ENCODE measurements at places on chromosomes 11 and 22.

- peak; percentile 72 for DNase-seq
Measured at GRCh38 chr11:76207642-76208401, 1.5 kb upstream of the WNT11 start.

DNA sequence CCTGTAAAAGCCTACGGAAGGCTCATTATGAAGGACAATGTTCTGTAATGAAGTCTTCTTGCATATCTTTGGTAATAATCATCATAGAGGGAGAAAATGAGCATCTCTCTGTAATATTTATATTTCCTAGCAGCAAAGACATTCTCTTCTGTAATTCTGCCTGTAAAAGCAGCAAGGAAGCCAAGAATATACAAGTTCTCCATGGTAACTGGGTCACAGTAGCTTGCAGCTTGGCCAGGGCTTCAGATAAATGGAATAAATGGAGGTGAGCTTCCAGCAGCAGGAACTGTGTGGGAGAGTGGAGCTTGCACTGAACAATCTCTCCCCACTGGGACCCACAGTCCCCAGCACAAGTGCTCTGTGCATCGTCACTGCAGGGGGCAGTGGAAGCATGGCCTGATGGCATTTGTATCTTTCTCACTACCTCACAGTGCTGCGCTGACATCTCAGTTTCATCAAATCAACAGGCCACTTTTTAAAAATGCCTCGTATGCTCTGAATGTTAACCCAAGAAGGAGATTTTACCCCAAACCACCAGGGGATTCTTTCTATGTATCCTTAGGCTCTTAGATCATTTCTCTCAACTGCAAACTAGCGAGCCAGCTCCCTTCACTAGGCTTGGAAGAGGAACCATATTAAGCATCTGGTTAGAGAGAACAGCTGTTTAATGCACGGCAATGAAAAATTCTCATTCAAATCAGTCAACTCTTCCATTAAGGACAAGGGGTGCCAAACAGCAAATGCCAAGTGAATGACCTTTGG lies 1059.7 kb downstream of the OPCML start:
- no peak for DNase-seq

DNA sequence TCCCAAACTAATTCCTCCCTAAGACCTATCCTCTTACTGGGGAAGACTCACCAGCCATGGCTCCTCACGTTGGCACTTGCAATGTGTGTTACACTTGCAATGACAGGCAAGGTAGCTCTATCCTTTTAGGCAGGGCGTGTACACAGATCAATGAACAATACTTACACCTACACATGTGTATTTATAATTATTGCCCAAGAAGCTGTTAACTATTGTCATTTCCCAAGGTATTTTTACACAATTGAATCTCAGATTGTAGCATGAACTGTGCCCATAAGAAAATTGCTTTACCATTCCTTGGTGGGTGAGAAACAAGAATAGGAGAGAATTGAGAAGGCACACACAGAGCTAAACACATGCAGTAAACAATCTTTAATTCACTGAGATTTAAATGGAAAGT lies at the start of gene CARD18:
TSS of gene CARD18 (minus strand) at position 101 of the 400 bp plus-strand sequence. CDS start at position 58, 43 bp downstream.
- DNase-seq, result no peak

DNA sequence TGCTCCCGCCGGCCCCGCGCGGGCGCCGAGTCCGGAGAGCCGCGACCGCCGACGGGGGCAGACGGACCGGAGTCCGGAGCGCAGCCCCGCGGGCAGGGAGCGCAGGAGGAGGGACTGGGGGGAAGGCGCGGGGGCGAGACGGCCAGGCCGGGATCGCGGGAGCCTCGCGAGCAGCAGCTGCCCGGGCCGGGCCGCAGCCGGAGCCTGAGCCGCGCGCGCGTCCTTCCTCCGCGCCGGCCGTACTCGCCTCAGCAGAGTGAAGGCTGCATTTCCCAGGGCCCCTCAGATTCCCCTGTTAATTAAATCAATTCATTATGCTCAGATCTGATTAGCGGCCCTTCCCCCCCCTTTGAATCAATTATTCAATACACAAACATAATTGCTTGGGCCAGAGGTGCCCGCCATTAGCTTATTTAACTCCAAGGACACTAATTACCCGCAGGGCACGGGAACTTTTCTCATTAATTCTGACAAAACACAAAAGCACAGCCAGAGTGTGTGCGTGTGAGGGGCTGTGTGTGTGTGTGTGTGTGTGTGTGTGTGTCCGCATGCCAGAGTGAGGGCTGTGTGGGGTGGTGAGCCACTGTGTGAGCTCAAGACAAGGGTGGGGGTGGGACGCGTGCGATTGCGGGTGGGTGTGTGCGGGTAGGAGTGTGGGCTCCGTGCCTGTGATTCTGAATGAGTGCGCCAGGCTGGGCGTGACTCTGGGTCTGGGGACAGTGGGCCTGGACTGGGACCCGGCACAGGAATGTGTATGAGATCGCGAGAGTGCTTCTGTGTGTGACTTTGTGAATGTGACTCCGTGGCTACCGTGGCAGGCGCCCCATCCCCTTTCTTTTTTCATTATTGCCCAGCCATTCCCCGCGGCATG lies 5.1 kb upstream of the LMO1 start:
- DNase-seq, result no peak

GRCh38 chr11:71268706-71269321 lies 16.4 kb upstream of the SHANK2 start:
- DNase-seq, result no peak
